Hematopoietic multipotent progenitor cell (in vitro differentiated cells): ENCODE measurements at places on chromosomes 5 and 9.

DNA sequence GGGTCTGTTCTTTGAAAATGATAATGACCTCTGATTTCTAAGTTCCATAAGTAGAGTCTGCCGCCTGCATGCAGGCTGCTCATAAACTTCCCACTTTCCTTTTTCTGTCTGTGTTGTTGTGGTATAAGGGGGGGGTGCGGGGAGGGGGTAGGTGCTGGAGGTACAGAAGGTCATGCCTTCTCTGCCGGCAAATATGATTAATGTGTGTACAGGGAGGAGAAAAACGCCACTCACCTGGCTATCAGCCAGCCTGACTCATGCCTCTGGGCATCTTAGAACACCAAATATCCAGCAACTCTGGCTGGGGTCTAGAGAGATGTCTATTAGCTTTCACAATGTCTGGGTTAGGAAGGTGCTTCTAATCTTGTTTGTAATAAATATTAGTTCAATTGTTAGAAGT is 128.3 kb downstream of the EFNA5 start:
- DNase-seq: no peak

DNA sequence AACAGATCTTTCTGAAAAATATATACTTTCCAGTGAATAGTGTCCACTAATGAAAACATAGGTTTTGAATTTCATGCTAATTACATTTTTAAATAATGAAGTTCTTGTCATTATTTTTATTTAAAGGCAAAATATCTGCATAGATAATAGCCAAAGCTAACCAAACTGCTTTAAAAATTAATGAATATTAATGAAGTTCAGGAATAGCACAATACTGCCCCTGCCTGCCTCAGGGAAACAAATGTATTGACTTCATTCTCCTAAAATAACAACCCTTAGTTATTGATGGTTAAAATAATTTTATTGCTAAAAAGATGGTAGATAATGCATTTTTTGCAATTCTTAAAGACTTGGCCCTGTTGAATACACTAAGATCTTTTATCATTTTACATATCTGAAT is 103.6 kb upstream of the SSBP2 start:
- no peak for DNase-seq

- no peak for DNase-seq
These were observed 135.8 kb downstream of the TRIM36 start for GRCh38 chr5:115033861-115034260.

- DNase-seq: no peak
These were observed 55.7 kb downstream of the THBS4 start for GRCh38 chr5:80090884-80091166.

DNA sequence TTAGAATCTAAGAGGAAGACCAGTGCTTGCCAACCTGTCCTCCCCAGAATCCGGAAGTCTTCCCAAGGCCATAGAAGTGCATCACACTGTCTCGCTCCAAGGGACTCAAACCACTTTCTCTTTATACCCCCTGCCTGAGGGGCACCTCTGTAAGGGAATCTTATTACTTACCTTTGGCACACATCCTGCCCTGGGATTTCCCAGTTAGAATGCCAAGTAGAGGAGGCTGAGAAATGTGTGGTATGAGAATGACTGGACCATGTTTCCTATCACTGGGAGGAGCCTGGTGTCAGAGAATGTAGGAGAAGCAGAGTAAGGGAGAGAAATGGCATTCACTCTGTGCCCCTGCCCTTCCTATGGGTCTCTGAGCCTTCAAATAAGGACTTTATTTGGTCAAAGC is 85.8 kb downstream of the AOPEP start:
- no peak for DNase-seq

- peak; percentile 27 for DNase-seq
These were observed 10.9 kb downstream of the MAMDC2 start for GRCh38 chr9:70054521-70054920.

- DNase-seq: no peak
These were observed 19.6 kb downstream of the RGS3 start for GRCh38 chr9:113482991-113483675.

DNA sequence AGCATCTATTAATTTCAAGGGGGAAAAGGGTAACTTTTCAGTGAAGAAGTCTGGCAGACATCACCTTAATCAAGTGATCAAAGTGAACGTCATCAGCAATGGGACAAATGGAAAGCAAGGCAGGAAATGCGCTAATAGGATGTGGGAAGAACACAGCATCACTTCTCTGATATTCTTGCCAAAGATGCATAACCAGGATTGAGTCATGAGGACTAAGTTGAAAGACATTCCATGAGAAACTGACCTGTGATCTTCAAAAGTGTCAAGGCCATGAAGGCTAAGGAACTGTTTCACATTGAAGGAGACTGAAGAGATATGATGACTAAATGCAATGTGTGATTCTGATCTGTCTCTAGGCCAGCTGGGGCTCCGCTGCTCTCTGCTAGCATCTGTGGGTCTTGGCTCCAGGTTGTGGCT is 92.9 kb downstream of the NDFIP1 start:
- DNase-seq: no peak

DNA sequence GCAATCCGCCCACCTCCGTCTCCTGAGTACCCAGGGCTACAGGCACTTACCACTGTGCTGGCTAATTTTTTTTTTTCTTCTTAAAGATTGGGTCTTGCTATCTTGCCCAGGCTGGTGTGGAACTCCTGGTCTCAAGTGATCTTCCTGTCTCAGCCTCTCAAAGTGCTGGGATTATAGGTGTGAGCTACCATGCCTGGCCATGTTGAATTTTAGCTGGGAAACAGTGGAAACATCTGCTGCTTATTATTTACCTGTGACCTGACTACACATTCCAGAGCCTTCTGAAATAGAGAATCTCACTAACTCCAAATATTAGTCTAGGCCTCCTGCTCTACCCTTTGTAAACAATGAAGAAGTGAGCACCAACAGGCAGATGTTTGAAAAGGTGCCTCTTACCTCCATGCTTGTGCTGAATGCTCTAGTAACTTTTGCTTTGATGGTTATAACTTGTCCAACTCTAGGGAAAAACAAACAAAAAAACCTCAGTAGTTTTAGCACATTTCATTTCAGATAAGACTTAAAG is 22.5 kb downstream of the ACOT12 start:
- no peak for DNase-seq

DNA sequence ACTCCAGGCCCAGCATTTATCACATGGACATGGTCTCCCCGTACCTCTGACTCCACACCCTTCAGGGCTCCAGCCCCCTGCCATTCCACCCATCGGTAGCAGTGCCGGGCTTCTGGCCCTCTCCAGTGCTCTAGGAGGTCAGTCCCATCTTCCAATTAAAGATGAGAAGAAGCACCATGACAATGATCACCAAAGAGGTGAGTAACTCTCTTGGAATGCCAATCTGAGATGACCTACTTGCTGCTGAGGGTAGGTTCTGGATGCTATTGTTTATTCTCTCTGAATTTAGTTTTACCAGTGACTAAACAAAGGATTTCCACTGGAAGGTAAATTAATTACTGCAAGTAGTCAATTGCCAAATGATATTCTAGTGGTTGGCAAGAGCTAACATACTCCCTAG is 80.8 kb downstream of the TLE4 start:
- DNase-seq: no peak

DNA sequence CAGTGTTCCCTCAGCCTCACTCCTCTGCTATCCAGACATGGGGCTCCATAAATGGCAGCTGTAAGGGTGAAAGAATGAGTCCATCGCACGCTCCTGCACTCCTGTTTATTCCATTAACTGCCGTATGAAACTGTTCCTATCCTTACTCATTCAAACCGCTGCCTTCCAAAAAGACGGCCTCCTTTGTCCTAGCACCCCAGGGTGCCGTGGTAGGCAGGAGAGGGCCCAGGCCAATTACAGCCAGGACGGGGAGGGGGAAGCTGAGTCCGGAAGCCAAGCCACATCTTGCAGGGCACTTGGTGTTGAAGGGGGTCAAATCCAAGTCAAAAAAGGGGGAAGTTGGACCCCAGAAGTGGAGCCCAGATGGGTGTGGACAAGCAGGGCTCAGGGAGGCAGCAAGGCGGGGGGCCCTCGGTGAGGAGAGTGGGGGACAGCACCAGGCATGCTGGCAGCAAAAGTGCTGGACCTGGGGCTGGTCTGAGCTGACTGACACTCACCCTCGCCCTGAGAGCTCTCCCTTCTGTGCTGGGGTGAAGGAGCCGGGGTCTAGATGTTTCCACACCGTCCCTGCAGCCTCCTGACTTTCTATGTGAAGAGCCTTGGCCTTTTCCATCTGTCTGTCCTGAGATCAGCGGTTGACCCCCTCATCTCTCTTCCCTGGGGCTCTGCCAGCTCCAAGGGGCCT is 63.3 kb downstream of the COL23A1 start:
- DNase-seq: no peak

DNA sequence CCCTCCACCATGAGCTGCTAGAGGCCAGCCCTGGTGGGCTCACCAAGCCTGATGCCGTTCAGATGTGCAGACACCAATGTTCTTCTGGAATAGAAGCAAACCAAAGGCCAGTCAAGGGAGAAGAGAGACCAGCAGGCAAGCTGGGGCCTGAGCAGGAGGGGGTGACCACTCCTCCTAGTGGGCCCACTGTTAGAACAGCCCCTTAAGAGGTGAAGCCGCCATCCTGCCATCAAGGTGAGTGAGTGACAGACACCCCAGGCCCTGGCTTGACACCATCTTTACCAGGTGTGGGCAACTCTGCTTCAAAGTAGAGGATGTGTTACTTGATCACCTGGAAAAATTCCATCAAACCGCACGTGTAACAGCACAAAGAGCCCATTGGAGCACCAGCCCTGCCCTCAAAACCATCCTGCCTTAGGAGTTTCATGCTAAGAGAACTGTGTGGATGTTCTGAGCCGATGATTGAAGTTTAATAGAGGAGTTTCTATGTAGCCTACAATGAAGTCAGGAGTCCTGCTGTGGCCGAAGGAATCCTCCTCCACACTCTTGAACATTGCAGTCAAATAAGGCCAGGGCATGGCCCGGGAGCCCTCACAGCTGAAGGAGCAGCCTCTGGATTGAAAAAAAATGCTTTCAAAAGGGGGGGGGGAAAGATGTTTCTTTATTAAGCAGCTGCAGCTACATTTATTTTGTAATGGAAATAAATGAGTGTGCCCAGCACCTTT is 20.8 kb downstream of the AMBP start:
- DNase-seq: no peak

DNA sequence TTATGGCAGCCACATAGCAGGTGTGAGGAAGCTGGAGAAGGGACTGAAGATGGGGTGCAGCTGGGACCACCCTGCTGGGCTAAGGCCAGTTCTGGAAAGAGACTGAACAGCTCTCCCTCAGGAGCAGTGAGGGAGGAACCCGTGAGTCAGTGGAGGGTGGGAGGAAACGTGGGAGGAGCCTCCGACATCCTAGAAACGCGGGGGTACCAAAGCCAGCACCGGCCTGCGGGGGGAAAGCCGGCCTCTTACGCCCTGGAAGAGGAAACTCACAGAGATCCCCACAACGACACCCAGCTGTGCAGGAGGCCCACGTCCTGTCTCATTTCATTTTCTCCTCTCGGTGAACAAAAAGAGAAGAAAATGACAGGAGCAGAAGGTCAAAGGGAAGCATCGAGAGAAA is 185.8 kb upstream of the IRX4 start:
- no peak for DNase-seq

- DNase-seq: no peak
These were observed 992.1 kb downstream of the PTPRD start for GRCh38 chr9:9620736-9621135.

- no peak for DNase-seq
These were observed 1.9 kb downstream of the SEMA4D start for GRCh38 chr9:89495824-89496560.

GRCh38 chr9:7137040-7137439 is 379.3 kb downstream of the KDM4C start:
- DNase-seq: no peak

- DNase-seq: peak; percentile 71
These were observed 67.4 kb upstream of the TBC1D9B start for GRCh38 chr5:179974946-179975712.

GRCh38 chr9:18756712-18757125 is 276.3 kb downstream of the SAXO1 start:
- DNase-seq: no peak

DNA sequence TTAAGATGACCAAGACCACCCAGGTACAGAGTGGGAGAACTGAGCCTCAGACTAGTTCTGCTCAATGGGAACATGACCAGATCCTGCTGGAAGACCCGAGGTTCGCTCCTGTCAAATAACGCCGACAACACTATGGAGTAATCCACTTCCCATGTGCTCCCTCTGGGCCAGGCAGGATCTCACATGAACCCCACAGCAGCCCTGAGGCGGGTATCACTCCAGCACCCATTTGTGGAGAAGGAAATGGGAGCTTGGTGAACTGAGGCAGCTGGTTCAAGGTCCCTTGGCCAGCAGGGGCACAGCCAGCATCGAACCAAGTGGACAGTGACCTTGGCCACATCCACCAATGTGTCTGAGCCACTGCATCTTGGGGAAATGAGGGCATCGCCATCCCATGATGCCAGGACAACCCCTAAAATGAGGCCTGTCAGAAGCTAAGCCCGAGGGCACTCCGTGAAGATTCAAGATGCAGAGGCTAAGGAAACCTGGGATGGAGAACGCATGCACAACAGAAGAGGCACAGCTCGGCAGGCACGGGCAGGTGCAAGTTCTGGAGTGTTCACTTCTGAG is 8.5 kb downstream of the ANKS6 start:
- no peak for DNase-seq

GRCh38 chr9:106478727-106479126 is 384.2 kb upstream of the ZNF462 start:
- no peak for DNase-seq
